Stimulated activated naive CD4-positive, alpha-beta T cell (primary cell): ENCODE measurements at places on chromosomes 1 and 21.

DNA sequence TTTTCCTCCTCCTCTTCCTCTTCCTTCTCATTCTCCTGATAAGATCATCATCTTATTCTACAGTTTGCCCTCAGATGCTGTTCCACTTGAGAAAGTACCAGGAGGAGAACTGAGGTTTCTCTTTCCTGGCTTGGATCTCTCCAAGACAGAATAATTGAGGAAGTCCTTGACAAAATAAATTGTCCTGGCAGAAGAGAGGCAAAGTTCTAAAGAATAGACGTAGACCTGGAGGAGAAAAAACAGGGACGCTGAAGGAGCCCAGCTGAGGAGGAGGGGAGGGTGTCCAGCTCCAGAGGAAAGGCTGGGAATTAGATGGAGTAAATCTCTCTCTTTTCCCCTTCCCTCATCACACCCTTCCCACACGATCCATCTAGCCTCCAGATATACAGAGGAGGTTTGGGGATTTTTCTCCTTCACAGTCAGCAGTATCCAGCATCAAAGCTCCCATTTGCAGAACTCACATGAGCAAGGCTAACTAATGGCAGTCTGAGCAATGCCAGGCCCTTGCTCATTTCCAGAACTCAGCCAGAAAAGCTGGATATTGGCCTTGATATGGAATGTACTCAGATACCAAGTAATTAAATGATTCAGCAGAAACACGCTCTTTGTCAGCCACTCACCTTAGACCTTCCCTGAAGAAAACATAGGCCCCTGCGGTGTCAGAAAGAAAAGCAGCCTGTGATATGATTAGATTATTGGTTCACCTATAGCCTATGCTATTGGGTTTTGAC, 5.1 kb upstream of the GNG12 start:
- no peak for DNase-seq

- no peak for DNase-seq
Measured at GRCh38 chr1:196873385-196873784, 14.5 kb upstream of the CFHR4 start.

DNA sequence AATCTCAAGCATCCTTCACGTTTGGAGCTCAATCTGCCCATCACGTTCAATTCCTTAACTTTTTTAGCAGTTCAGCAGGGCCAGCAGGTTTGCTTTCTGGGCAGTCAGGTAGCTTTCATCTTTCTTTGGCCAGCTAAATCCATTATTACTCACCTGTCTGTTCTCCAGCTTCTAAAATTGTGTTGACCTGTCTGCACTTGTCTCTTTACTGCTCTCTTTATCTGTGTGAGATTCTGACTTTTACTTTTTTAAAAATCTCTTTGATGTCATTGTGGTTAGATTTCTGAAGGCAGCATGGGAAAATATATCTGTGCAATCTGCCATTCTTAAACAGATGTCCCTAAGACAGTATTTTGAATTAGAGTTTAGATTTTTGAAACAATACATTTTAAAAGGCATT, 24.9 kb upstream of the CYYR1 start:
- no peak for DNase-seq

- no peak for DNase-seq
Measured at GRCh38 chr1:186188736-186189135, 186.3 kb downstream of the TPR start.

GRCh38 chr1:175656416-175656815, 87.0 kb downstream of the TNR start:
- no peak for DNase-seq

- peak; percentile 35 for DNase-seq
Measured at GRCh38 chr1:156123356-156124196, 9.1 kb downstream of the LMNA start.

GRCh38 chr1:56256153-56257000, 323.0 kb downstream of the PLPP3 start:
- no peak for DNase-seq

GRCh38 chr1:230861970-230862595, 6.2 kb downstream of the C1orf198 start:
- DNase-seq = no peak

GRCh38 chr1:109185990-109186732, 27.6 kb upstream of the SARS1 start:
- DNase-seq = no peak

- no peak for DNase-seq
Measured at GRCh38 chr1:117569856-117570255, 36.0 kb upstream of the TENT5C start.

DNA sequence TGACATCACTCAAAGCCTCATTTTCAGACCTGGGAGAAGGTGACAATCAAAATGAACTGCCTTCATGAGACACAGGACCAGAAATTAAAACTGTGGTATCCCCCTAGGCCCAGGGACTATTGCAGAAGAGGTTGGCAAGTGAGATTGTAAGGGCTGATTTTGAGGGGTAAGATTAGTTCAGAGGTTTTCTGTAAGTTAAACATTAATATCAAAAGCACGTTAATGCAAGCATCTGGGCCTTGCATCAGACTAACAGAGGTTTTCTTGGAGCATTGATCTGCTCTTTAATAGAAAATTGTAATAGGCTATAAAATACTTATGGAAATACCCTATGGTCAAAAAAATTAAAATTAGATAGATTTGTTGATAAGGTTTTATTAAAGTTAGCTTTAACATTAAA, 14.6 kb upstream of the GBP4 start:
- DNase-seq = no peak

- no peak for DNase-seq
Measured at GRCh38 chr1:201914456-201915235, 25.9 kb downstream of the SHISA4 start.

GRCh38 chr1:70977575-70977974, 70.0 kb downstream of the PTGER3 start:
- DNase-seq = no peak

DNA sequence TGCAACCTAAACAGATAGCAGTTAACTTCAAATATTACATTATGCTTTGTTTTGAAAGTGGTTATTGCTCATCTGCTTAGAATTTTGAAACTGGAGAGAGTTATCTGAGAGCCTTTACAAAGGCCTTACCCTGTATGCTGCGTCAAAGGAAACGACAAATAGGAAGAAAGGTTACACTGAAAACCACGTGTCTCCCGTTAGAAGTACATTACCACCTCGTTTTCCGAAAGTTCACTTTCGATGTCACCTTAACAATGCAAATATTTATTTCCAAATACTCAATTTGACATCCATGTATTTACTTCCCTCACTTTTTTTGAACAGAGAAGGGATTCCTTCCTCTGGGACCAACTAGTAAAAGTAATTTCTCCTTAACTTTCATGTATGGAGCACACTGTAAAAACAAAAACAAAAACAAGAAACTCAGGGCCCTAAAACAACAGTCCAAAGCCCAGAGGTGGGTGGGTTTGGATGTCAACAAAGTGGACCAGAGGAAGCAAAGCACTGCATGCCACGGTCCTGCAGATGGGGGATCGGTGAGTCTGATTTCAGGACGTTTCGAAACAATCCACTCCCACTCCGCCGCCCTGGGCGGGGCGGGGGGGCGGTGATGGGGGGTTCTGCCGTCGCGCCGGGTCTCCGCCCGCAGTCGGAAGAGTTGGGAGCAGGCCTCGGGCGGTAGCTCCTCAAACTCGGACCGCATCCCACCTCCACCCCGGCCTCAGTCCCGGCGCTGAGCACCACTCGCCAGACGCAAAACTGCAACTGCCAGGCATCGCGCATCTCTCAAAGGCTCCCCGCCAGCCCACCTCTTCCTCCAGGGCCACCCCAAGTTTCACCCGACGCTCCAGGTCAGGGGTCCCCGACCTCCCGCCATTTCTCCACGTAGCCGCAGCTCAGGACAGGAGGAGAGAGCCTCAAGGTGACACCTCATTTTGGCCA, 841 bp downstream of the ADSS2 start:
- peak; percentile 77 for DNase-seq

DNA sequence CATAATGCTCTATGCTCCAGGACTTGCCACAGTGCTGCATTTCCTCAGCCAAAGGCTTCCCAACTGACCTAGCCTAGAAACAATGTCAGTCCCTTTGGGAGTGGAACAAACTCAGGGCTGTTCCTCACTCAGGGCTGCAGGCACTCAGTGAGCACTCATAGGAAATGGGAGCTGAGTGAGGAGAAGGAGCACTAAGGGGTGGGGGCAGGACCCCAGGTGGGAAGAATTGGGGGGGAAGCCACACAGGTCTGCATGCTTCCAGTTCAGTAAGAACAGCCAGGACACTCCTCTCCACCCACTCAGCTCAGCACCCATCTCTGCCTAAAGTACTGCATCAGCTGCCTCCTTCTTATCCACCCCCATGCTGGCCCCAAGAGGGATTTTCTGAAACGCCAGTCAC, 7.3 kb upstream of the SLC5A9 start:
- no peak for DNase-seq

DNA sequence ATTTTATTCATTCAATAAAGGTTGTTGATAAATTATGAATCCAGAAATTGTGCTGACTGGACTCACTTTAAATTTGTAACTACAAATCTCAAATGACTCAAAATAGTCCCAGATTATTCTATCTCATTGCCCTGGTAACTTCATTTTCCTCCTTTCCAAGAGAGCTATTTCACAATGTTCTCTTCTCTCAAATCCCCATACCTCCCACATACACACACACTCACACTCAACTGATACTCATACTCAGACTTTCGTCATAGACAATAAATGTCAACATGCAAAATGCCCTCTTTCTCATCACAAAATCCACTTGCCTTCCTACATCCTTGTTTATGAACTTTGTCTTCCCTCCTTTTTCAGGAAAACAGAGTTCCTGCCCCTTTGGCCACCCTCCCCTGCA, 33.3 kb downstream of the EXTL2 start:
- no peak for DNase-seq

DNA sequence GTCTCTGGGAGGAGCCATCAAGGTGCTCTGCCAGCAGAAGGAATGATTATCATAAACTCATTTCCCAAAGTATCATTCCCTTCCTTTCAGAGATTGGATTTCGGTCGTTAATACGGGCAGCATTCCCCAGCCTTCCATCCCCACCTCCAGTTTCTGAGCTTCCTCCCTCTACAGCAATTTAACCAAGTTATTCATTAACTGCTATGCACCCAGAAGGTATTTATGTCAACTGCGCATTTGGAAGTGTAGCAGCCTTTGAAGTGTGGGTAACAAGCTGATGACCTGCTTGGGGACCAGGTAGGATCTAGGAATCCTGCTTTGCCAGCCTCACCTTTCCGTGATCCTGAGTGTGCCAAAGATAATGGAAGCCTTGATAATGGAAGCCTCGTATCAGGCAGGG, 172.4 kb upstream of the IGSF21 start:
- no peak for DNase-seq

- peak; percentile 81 for DNase-seq
Measured at GRCh38 chr1:174968750-174969244, 30.9 kb upstream of the CACYBP start.

DNA sequence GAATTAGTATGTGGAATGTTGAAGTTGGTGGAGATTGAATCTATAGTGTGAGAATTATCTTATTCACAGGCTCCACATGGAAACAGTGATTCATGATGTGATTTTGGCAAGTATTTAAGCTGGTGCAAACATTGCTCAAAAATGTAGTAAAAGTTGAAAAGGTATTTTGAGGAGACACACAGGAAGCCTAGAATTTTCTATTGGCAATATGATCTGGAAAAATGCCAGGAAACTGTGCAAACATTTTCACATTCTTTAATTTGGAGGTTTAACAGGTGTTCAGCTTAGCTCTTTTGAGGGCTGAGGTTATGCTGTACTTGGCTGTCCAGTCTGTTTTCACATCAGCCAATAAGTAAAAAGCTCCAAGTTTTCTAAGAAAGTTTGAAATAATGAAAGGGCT, 327.3 kb downstream of the RWDD3 start:
- DNase-seq = no peak

GRCh38 chr1:164651351-164651951, 92.5 kb downstream of the PBX1 start:
- no peak for DNase-seq

GRCh38 chr1:92804721-92805201, 19.9 kb upstream of the EVI5 start:
- no peak for DNase-seq

- no peak for DNase-seq
Measured at GRCh38 chr1:17109892-17110554, 9.2 kb downstream of the PADI2 start.

DNA sequence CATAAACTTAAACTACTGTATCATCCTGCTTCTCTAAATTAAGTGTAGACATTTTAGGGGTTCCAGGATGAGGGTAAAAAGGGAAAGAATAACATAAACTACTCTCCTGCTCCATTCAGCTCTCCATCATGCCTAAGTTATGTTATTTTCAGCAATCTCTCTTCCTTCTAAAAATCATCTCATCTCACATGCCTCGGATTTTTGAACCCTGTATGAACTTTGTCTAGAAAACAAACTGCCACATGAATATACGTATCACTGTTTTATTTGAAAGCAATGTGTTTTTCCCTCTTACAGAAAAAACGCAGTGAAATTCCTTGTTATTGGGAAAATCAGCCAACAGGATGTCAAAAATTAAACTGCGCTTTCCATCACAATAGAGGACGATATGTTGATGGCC, 32.6 kb downstream of the ZBED6 start:
- DNase-seq = no peak

GRCh38 chr21:46142582-46143473, 12.6 kb downstream of the FTCD start:
- DNase-seq = peak; percentile 23

- no peak for DNase-seq
Measured at GRCh38 chr21:44286086-44286715, 525 bp downstream of the AIRE start.

GRCh38 chr21:41142051-41142795, 25.7 kb upstream of the BACE2 start:
- no peak for DNase-seq

- no peak for DNase-seq
Measured at GRCh38 chr1:247211339-247211738, 39.5 kb upstream of the ZNF124 start.

GRCh38 chr21:29233611-29234540, 64.8 kb upstream of the BACH1 start:
- no peak for DNase-seq

- no peak for DNase-seq
Measured at GRCh38 chr21:44513389-44514217, 26.4 kb downstream of the KRTAP10-1 start.

GRCh38 chr1:204928671-204929486, 58.2 kb downstream of the NFASC start:
- no peak for DNase-seq

- no peak for DNase-seq
Measured at GRCh38 chr21:16532840-16533239, 803.1 kb downstream of the USP25 start.

- no peak for DNase-seq
Measured at GRCh38 chr1:88134983-88135921, 548.8 kb upstream of the PKN2 start.

DNA sequence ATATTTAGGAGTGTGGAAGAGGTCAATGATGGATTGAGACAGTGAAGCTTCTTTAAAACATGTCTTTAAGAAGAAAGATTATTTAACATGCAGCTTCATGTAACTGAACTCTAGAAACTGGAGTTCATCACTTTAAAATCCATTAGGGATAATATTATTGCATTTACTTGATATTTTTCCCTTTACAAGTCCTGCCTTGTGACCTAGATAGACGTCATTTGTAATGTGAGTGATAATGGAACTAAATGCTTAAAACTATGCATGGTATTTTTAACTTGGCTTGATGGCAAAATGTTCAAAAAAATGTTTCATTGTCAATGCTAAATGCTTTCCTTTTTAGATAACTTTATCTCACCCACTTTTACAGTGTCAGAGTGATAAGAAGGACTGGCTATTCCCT, 723.7 kb downstream of the RWDD3 start:
- DNase-seq = no peak

- DNase-seq = no peak
Measured at GRCh38 chr1:9823693-9823942, 147 bp downstream of the CLSTN1 start.

- DNase-seq = no peak
Measured at GRCh38 chr1:93816970-93817678, 61.9 kb downstream of the DNTTIP2 start.

- no peak for DNase-seq
Measured at GRCh38 chr1:88697503-88697902, 13.4 kb downstream of the PKN2 start.
